Smooth muscle cell of the pulmonary artery (primary cell): ENCODE measurements at places on chromosomes 7 and 10. TPM values are rescaled to one million over a fixed set of nuclear protein-coding genes. Genes with fewer than 3 reads are reported as not detected.

MCMBP gene
- total RNA-seq = 47.0 and 50.0 TPM in 2 replicates

ABCB1 gene
- total RNA-seq = 0.72 and 1.5 TPM in 2 replicates

CLDN15 gene
- 3.1 and 4.3 TPM in 2 replicates for total RNA-seq

HTR7 gene
- 6.0 and 21.2 TPM in 2 replicates for total RNA-seq

PLXDC2 gene
- total RNA-seq = 12.7 and 22.9 TPM in 2 replicates

LMBR1 gene
- 56.6 and 57.6 TPM in 2 replicates for total RNA-seq

TBX20 gene
- total RNA-seq = 0.99 and 4.3 TPM in 2 replicates

FAS gene
- total RNA-seq = 47.5 and 76.8 TPM in 2 replicates

NME8 gene
- total RNA-seq = not detected in 2 replicates

HOXA9 gene
- total RNA-seq = 0.33 TPM in 1 of 2 replicates, not detected in the other

LRRN3 gene
- total RNA-seq = 3.1 and 7.4 TPM in 2 replicates

STEAP2 gene
- total RNA-seq = 45.2 and 46.2 TPM in 2 replicates

GCK gene
- total RNA-seq = 1.0 and 1.4 TPM in 2 replicates

NSUN6 gene
- total RNA-seq = 5.7 and 6.1 TPM in 2 replicates

ARHGEF5 gene
- total RNA-seq = 2.0 and 2.4 TPM in 2 replicates

UPK3BL2 gene
- total RNA-seq = 3.4 and 3.5 TPM in 2 replicates

ZNF804B gene
- not detected in 2 replicates for total RNA-seq
